ENCODE measurements at places on chromosomes 5 and 9.

DNA sequence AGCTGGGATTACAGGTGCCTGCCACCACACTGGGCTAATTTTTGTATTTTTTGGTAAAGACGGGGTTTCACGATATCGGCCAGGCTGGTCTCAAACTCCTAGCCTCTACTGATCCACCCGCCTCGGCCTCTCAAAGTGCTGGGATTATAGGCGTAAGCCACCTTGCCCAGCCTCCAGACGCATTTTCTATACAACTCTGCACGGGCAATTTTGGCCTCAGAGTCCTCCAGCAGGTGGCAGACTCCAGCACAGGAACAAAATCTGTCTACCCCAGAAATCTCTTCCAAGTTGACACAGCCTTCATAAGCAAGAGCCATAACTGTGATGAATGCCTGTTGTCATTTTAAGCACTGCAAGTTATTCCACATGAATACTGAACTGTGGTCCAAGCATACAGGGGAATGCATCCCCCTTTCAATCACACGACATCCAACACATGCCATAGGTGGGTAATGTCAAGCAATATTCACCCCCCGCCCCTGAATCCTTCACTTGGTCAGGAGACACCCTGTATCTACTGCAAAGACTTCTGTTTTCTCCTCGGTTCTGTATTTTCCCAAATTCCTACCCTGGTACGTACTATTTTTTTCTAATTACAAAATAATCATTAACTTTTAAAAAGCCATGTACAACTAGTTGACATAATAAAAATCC lies 50.8 kb downstream of the ALDH7A1 start:
- DNase-seq: peak; percentile 63

- no peak for DNase-seq
Measured at GRCh38 chr9:31740705-31741104, 643.7 kb upstream of the ACO1 start.

DNA sequence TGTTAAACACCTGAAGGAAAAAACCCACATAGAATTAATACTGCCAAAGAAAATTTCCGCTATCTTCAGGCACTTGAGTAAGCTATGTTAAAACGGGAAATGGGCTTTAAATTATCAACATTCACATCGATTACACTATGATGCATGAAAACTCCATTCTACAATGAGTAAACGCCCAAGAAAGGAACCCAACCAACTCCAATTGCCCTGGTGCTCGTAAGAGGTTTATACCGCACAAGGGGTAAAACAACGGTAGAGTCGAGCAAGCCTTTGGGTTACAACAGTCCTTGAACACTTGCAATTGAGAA lies 1.0 kb downstream of the AGTPBP1 start:
- no peak for DNase-seq

DNA sequence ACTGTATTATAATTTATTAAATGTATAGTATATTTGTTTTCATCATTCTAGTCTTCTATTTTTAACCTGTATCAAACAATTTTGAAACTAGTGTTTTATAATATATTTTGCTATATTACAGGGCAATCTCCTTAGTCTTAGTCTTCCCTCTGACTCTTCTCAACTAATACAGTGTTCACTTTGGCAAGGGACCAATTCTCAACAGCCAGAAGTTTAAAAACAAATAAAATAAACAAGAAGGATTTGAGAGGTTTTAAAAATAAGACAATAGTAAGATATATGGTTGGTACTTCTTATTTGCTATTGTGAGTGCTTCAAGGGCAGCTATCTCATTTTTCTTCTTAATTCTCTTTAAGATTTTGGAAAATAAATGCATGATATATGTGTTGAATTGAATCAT lies 167.2 kb downstream of the RAB3C start:
- DNase-seq: no peak

GRCh38 chr5:113092683-113093082 lies 116.1 kb downstream of the DCP2 start:
- peak; percentile 57 for DNase-seq

DNA sequence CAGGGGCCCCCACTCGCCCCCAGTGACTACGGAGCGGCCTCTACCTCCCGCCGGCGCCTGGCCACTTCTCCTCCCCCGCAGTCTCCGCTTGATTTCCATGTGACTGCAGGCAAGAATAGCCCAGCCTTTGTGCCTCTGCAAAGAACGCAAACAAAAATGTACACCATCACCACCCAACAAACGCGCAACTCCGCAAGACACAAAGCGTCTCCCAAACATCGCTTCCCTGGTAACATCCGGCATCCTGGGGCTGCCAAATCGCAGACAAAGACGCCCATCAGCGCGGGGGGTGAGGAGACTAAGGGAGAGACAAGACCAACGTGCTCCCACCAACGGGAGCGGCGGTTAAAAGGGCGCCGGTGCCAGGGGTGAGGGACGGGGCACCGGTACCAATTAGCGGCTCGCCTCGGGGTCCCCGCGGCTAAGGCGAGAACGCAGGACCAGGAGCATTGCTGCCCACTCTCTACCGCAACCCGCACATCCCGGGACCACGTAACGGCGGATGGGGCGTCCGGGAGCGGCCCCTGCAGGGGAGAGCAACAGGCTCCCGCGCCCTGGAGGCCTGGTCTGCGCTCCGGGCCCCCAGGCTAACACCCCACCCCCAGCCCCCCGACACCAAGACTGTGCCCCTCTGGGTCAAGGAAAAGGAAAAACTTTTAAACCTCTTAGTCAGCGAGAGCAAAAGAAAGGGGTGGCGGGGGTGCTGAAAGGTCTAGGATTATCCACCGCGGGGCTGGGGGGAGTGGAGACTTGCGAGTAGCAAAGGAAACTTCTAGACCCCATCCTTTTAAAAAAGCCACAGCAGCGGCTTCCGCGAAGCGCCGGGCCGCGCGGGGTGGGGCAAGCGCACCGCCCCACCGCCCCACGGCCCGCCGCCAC lies 885 bp downstream of the MPDZ start:
- DNase-seq: peak; percentile 73

DNA sequence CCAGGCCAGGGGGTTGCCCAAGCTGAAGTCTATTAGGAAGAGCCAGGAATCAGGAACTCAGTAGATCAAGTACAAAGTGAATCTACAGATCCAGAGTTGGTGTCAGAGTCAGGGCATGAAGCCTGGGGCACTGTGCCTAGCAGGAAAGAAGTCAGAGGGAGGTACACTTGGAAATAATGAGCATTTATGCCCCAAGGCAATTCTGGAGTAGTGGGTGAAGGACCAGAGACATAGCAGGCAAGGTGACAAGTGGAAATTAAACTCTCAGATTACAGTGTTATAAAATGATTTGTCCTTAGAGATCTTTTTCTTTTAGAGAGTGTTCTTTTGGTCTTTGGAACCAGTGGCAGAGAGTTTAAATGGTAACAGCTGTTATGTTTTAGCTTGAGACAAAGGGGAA lies 138.0 kb downstream of the ADAMTSL1 start:
- DNase-seq: peak; percentile 69

GRCh38 chr9:8858596-8859161 lies 1059.1 kb upstream of the DMAC1 start:
- DNase-seq: no peak

Measured in SJCRH30 (cell line).